ENCODE measurements at places on chromosomes 16 and 17.

- no peak for DNase-seq
These were observed 24.0 kb downstream of the PCTP start for GRCh38 chr17:55774846-55775271.

DNA sequence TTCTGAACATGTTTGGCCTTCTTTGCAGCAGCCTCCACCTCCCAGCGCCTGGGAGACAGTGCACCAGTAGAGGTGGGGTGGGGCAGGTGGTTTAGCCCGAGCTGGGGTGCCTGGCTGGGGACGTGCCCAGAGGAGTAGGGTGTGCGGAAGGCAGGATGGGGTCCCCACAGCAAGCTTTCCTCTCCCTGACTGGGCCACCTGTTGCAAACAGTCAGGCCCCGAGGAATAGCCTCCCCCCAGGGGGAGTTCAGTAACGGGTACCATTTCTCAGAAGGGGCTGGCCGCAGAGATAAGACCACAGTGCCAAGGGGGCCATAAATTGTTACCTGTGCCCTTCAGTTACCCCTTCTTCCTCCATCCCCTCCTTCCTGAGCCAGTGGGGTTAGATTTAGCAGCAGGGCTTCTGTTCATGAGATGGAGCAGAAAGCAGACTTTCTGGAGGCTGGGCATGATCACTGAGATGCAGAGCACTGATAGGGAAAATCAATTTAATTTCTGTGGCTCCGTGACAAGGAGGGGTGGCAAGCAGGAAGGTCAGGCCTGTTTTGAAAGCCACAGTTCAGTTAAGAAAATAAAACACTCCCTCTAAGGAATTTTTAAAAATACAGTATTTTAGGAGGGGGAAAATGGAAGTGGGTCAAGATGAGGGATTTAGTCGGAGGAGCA, 181.9 kb downstream of the MSI2 start:
- no peak for DNase-seq

- no peak for DNase-seq
These were observed 24.7 kb upstream of the KRT20 start for GRCh38 chr17:40909755-40910154.

DNA sequence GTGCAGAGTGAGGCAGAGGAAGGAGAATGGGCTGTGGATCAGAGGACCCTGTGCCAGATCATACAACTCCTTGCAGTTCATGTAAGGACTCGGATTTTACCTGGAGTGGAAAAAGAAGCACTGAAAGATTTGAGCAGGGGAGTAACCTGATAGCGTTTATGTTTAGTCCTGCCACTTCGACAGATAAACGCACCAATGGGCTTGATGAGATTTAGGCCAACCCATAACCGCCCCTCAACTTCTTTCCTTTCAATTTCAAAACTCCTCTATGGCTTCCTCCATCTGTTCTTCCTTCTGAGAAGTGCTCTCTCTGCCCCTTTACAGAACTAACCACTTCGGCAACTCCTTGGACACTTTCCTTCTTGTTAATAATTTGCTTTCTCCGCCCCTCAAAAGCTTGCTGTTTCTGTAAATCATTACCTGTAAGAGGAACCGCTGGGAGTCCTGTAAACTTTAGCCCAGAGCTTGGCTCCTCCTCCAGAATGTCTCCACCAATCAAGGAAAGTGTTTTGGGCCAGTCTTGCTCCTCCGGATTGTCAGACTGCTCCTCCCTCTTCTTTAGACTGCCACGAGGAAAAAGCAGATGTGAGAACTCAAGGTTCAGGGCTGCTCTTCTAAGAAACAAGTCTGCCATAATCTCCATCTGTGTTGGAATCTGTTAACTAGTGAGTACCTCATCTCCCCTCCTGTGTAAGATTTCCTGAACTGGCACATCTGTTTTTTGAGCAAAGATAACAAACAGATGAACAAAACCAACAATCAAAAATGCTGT, at the start of gene ACSM3:
Gene ACSM3 (plus strand): TSS at position 554 of the 772 bp plus-strand sequence. CDS start 6,021 bp downstream, outside the sequence.
- no peak for DNase-seq

DNA sequence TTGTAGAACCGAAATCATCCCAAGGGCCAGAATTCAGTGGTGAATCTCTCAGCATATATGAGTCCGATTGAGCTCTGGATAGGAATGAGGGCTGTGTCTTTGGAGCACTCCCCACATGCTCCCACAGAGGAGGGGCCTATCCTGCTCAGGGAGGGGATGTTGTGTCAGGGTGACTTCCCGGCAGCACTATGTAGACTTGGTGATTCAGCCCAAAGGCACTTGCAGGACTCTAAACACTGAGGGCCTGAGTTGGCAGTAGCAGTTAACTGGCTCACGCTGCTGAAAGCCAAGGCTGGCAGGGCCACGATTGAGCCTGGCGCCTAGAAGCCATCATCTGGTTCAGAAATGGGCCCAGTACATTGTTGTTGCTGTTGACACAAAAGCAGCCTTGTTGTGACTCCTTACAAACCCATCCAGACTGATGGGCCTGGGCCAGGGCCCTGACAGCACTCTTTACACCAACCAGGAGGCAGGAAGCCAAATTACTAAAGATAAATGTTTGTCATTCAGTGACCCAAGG, 31.9 kb downstream of the NMT1 start:
- no peak for DNase-seq

- DNase-seq = no peak
These were observed 83.3 kb downstream of the NOG start for GRCh38 chr17:56676810-56677209.

DNA sequence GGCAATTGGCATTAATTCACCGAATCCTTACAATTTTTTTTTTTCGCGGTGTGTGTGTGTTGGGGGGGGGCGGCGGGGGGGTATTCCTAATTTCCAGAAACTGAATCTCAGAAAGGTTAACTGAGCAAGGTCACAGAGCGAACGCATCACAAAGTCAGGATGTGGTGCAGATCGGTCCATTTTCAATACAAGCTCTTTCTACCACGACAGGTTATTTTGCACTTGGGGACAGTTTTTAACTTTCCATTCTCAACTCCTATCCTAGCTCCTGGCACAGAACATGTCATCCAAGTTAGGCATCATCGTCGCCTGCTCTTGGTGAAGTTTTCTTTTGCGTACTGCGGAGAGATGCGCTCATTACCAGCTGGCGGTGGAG, 15.4 kb upstream of the ERN1 start:
- no peak for DNase-seq

DNA sequence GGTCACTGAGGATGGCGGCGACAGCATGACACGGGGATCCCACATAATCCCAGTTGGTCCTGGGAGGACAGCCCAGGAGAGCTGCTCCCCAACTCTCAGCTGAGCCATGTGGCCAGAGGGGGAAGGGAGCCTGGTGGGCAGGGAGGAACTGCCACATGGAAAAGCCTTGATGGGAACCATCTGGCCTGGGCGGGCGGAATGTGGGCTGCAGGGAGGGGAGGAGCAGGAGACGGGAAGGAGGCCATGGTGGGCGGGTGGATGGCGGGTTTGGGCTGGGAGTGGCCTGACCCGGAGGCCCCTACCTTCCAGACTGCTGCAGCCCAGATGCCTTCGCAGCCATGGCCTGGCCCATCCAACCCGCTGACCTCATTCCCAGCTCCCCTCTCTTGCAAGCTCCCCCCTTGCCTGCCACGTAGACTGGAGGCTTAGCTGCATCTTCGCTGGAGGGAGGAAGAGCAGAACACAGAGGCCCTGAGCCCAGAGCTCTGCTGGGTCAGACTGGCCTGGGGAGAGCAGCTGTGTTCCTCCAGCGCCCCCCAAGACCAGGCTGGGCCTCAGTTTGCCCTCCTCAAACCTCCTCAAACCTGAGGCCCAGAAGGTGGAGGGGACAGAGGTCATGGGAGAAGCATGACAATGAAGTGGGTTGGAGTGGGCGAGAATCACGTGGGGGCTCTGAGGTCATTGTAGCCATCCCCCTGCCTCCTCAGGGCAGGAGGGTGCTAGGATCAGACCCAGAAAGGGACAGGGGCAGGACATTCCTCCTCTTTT, 8.2 kb upstream of the COL1A1 start:
- DNase-seq = no peak

GRCh38 chr17:36665417-36665816, 64.0 kb downstream of the MRM1 start:
- no peak for DNase-seq

- no peak for DNase-seq
These were observed 6.4 kb downstream of the KDM6B start for GRCh38 chr17:7840441-7840840.
